ENCODE measurements at places on chromosomes 2 and 18.
A peak's percentile ranks its signal among the peaks of the same experiment; 100 is the strongest.

- DNase-seq, result peak; percentile 15
These were observed 822 bp downstream of the UBE2E3 start for GRCh38 chr2:180980943-180981911.

- no peak for DNase-seq
These were observed 201.4 kb upstream of the SIX2 start for GRCh38 chr2:45210462-45211195.

GRCh38 chr18:75754433-75754832 lies 326.9 kb upstream of the SMIM21 start:
- DNase-seq, result no peak

DNA sequence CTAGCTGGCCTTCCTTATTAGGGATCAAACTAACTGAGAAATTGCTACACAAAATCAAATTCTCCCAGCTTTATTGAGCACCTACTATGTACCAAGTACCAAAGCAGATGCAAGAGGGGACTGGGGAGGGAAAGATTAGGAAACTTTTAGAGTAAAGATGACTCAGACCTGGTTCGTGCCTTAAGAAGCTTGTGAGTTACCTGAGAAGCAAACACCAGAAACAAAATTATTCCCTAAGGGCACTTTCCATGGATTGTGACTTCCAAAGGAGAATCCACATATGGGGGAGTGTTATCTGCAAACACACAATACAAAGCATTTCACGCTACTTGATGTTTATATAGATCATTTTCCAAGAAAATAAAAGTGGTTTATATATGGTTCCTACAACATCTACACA lies 326.9 kb upstream of the HNRNPA3 start:
- DNase-seq, result no peak

DNA sequence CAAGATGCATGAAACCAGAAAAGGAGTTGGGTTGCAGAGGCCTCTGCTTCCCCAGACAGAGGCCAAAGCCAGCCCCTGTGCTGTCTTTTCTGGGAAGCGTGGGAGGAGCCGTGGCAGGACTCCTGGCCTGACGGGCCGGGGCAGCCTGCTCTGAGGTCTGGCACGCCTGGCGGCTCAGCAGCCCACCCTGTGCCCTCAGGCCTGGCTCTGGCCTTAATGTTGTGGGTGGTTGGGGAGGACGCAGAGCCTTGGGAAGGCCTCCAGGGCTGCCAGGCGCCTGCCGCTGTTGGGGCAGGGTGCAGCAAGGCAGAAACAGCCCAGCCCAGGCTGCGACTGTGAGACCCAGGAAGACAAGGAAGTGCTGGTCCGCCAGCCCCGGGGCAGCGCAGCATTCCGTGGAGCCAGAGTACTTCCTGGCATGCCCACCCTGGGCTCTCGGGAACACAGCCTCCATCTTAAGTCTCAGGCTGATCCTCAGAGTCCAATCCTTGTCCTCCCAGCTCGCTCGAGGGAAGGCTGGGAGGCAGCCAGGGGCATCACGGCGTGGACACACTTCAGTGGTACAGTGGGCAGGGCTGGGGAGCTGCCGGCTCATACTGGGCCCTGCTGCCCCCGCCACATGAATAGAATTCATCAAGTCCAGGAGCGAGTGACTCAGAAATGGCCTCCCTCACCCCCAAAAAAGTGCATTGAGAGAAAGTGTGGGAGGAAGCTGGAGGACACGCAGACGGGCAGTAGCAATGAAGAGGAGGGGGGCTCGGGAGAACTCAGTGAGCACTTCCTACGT lies 72.6 kb downstream of the EMX1 start:
- DNase-seq, result no peak

DNA sequence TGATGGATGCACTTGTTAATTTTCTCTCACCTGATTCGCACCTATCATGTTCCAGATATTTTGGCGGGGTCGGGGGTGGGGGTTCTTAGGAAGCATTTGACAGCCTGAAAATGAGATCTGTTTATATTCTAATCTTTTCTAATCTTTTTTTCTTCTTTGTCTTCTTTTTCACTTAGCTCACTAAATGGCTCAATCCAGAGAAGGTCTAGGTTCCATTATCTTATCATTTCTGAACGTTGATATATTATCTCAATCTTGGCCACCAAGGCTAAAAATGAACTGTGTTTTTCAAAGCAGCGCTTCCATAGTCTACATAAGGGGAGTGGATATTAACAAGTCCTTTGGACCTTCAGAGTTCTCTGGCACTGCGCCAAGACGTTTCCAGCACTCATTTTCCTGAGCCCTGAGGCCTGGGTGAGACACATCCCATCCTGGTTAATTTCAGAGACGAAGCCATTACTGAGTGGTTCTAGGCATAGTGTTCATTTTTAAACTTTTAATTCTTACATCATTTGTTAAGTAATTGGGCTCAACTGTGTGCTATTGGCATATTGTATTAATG lies 229.0 kb downstream of the SOX11 start:
- no peak for DNase-seq

DNA sequence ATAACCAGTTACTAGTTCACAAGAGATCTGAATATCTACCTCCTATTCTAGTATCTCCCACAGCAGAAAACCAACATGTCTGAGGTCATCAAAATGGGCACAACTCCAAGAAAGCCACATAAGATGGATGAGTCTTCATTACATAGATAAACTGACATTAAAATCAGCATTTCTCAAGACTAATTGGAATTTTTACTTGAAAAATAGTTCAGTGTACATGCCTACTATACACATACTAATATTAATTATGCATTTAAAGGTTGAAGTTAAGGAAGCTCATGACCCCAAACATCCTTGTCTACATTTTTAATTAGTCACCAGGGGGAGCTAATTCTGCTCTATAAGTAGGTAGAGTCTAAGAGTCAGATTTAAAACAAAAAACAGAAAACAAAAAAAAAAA lies 41.9 kb downstream of the ZNF521 start:
- no peak for DNase-seq

GRCh38 chr2:66433945-66434678 lies 813 bp upstream of the MEIS1 start:
- DNase-seq, result no peak

DNA sequence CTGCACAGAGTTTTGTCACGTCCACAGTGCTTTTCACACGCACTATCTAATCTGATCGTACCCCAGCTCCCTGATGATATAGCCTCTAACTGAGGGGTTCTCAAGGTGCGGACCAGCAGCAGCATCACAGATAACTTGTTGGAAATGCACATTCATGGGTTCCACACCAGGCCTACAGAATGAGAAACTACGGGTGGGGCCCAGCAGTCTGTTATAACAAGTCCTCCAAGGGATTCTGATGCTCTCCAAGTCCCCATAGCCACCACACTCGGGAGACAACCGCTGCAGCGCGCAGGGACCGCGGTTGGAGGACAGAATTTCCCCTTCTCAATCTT lies 745 bp upstream of the BZW1 start:
- no peak for DNase-seq

DNA sequence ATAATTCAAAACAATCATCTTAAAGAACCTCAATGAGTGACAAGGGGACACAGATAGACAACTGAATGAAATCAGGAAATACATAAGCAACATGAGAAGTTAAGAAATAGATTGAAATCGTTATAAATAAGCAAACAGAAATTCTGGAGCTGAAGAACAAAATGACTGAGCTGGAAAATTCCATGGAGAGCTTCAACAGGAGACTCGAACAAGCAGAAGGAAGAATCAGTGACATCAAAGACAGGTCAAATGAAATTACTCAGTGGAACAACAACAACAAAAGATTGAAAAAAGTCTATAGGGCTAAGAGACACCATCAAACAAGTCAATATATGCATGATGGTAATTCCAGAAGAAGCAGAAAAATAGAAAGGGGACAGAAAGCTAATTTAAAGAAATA lies 89.5 kb upstream of the ALKAL2 start:
- DNase-seq, result no peak

- DNase-seq, result no peak
These were observed 290.2 kb downstream of the LPIN1 start for GRCh38 chr2:12036640-12036983.

DNA sequence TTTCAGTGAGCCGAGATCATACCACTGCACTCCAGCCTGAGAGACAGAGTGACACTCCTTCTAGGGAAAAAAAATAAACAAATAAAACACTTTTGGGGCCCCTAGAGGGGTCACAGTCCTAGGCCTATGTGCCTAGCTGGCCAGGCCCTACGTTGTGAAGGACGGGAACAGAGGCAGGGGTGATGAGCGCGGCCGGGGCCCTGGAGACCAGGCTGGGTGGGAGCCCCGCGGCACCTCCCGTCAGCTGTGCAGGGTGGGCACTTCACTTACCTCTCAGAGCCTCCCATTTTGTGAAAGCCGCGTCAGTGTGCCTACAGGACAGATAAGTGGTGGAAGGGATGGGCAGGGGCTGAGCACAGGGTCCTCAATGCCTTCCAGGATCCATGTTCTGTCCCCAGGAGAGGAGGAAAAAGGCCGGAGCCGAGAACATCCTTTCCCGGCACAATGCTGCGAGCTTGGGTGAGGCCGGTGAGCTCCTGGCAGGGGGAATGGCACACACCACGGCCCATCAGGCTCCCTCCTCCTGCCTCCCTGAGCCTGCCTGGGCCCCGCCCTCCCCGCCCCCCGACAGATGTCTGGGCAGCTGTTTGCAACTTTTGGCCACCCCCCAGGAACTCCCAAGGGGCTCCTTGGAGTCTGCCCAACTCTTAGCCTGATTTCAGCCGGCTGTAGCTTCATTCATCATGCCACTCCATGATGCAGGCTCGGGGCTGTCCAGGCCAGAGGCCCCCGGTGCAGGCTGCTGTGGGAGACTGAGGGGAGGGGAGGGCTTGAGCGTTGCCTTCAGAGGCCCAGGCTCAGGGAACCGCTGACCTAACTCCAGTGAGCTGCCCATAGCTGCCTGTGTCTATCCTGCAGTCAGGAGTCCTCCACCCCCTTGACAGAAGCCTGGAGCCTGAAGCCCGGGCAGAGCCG lies 196.5 kb downstream of the TFCP2L1 start:
- DNase-seq, result no peak

DNA sequence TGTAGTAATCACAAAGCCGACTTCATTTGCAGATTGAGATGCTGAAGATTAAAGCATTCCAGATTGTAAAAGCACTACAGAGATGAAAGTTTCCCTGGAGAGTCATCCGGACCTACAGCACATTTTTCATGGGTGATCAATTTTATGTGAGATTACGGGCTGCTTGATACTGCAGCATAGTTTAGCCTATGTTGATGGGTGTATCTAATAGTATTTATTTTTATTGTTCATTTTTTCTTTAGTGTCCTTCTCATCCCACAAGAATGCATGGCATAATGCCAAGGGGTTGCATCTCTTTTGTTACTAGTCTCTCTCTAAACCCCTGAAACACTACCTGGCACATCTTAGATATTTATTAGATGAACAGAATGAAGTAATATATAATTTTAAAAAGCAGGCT lies 240.4 kb downstream of the MBD2 start:
- peak; percentile 31 for DNase-seq

DNA sequence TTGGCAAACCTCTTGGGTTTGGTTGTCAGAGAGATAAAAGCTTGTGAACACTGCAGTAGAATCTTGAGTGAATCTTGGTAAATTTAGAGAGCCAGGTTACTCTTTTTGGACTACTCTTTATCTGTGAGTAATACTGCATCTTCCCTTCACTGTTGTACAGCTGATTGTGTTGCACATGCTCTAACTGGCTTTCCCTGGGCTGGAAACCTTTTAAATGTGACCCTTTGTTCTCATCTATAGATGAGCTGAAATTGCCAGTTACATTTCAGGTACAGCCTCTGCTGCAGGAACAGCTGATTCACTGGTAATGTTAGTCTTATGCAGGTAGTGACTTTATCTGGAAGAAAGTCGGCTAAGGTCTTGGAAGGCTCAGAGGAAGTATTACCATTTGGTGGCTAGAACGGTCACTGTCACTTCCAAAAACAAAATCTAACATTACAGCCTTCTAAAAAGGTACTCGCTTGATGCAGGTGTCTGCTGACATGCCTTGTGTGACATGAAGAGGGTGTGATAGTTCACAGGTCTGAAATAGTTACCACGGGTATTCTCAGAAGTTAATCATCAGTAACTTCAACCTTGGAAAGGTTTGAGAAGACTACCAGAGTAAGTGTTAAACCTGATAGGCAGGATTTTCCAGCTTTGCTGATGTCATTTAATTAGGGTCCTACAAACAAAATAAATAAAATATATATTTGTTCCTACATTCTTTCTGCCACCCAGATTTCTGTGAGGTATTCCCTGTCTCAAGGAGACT lies 851.1 kb downstream of the SLC4A3 start:
- no peak for DNase-seq

- no peak for DNase-seq
These were observed 6.0 kb downstream of the SOX11 start for GRCh38 chr2:5698134-5698533.

GRCh38 chr2:189534854-189535832 lies 45.4 kb downstream of the SLC40A1 start:
- peak; percentile 46 for DNase-seq

DNA sequence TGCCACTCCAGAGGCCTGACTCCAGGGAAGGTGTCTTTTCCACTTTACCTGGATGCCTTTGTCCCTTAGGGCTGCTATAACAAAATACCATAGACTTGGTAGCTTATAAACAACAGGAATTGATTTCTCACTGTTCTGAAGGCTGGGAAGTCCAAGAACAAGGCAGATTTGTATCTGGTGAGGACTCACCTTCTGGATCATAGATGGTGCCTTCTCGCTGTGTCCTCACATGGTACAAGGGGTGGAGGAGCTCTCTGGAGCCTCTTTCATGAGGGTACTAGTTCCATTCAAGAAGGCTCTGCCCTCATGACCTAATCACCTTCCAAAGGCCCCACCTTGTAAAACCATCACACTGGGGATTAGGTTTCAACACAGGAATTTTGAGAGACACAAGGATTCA lies 52.1 kb downstream of the SLC4A3 start:
- no peak for DNase-seq

DNA sequence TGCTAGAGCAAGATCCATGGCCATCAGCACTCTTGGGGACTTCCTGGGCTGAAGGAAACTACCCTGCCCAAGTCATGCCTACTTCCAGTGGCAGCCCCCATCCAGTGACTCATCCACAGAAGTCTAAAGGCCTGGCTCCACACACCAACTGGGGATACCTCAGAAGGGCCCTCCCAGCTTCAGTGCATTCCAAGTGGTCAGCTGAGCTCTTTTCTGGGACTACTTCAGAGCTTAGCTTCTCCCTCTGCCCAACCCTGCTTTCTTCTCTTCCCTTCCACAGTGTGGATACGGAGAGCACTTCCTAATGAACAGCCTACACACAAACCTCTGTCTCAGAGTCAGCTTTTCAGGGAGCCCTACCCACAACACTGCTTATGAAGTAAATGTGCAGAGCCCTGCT lies 66.5 kb downstream of the CLHC1 start:
- DNase-seq, result no peak

- DNase-seq, result no peak
These were observed 1.6 kb downstream of the PPM1B start for GRCh38 chr2:44170311-44170717.

DNA sequence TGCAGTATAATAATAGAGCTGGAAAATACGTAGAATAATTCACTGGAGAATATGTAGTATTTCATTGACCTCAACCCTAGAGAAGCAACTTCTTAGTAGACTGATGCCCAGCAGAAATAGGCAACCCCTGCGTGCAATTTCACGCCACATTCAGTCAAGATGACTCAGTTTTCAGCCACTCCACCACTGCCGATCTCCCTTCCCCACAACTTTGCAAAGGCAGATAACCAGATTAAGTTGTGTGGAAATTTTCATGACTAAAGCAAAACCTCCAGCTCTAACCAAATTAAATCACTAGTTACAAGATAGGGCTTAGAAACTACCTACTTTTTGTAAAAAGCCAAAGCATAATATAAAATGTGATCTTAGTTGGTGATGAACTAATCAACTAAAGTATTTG lies 63.3 kb upstream of the STK17B start:
- peak; percentile 36 for DNase-seq

GRCh38 chr2:31296641-31297287 lies 62.8 kb downstream of the EHD3 start:
- no peak for DNase-seq
